ENCODE measurements at places on chromosomes 3 and 15.
A peak's percentile ranks its signal among the peaks of the same experiment; 100 is the strongest.

- no peak for DNase-seq
These were observed 14.1 kb downstream of the GYG1 start for GRCh38 chr3:149005416-149005815.

GRCh38 chr3:30400926-30401325 is 205.5 kb upstream of the TGFBR2 start:
- no peak for DNase-seq

DNA sequence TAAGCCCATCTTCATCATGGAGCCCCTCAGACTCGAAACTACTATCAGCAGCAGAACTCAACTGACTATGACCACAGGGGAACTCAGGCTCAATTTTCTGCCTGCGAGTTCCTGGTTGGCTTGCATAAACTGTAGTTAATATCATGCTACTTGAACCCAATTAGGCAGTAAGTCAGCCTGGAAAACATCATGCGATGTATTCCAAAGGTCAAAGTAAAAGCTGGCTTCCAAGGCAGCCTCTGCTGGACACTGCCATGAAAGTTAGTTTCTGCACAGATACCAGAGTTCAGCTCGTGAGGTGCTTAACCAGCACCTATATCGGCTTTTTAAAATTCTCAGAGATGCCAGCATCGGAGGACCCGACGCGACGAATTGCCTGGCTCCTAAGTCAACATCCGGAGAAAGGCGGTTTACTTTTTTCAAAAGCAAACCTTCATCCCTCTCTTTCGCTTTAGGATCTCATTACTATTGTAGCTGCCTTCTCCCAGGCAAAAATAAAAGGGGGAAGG is 3.8 kb downstream of the ANP32A start:
- no peak for DNase-seq

- no peak for DNase-seq
These were observed 45.5 kb downstream of the PHLDB2 start for GRCh38 chr3:111904376-111905241.

DNA sequence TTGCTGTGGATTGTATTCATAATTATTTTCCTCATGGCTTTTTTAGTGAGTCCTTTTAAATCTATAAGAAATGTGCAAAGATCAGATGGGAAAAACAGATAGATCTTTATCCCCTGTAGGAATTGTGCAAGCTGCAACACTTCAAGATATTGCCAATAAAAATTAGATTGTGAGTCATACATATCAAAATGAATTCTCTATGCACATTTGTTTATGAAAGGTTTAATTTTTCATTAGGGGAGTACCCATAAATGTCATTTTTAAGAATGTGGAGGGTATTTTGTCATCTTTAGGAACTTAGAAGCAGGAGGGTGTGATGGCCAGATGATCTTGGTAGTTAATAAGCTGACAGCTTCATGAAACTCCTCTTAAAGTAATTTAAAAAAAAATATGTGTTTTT is 2.9 kb downstream of the PIAS1 start:
- DNase-seq: no peak

DNA sequence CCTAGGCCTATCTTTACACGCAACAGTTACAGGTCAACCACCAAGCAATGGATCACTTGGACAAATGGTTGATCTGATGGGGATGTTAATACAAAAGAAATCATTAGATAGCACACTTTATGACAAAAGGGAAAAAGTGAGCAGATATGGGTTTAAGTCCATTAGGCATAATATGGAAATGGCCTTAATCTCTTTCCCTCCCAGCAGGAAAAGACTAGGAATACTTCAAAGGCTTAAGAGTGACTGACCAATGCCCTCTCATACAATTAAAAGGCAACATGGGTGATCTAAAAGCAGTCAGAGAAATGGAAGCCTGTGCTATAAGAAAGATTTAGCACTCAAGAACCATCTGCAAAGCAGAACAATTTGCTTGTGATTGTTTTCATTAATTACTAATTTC is 3.3 kb downstream of the PRTG start:
- DNase-seq: no peak

DNA sequence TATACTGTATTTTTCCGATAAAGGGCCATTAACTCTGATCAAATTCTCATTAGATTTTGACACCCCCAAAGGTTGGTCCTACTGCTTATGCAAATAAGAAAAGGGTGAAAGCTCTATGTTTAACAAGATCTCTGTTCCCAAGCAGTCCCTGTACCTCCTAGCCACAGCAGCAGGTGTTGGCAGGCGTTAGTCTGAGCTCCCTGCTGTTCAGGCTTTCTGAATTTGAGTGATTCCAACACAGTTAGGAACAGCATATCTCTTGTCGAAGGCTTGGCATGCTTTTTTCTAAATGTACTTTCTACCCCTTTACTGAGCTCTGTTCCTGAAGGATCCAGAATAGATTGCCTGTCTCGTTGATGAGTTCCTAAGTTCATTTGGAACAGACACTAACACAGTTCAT is 42.3 kb downstream of the MITF start:
- no peak for DNase-seq

GRCh38 chr3:126040386-126040785 is 43.5 kb downstream of the SLC41A3 start:
- DNase-seq: no peak

GRCh38 chr15:71048913-71049675 is 66.2 kb upstream of the THSD4 start:
- no peak for DNase-seq

DNA sequence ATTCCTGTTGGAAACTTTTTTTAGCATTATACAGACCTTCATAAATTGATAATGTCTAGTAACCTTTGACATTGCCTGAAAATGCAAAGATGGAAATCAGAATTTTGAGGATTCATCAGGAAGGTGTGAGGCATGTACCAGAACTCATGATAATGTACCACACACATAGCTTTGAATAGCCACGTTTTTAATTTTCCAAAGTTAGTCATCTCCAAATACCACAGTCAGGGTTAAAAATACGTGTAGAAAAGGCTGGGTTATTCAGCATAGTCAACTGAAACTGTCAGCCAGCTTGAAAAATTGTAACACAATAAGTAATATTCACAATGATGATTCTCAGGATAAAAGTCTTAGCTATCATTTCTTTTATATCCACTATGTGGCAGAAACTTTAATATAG is 102.0 kb upstream of the THRB start:
- no peak for DNase-seq

GRCh38 chr15:38130205-38130567 is 122.5 kb upstream of the SPRED1 start:
- no peak for DNase-seq

- DNase-seq: no peak
These were observed 28.7 kb downstream of the RPSA start for GRCh38 chr3:39435006-39435748.

- no peak for DNase-seq
These were observed 75.7 kb downstream of the ITGB5 start for GRCh38 chr3:124811436-124811835.

- no peak for DNase-seq
These were observed 918.8 kb upstream of the CFAP20DC start for GRCh38 chr3:59968513-59969045.

DNA sequence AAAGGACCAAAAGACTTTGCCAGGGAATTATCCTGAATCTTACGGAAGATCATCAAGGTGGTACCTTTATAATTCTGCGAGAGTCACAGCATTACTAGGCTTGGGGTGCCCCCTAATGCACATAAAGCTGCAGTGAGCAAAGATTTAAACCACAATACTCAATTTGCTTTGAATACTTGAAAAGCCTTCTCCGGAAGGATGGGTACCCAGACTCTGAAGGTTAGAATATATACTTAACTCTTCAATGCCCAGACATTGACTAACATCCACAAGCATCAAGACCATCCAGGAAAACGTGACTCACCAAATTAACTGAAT is 117.8 kb upstream of the KCNH8 start:
- DNase-seq: no peak

- DNase-seq: no peak
These were observed 235.3 kb upstream of the ROPN1 start for GRCh38 chr3:124227150-124227630.

DNA sequence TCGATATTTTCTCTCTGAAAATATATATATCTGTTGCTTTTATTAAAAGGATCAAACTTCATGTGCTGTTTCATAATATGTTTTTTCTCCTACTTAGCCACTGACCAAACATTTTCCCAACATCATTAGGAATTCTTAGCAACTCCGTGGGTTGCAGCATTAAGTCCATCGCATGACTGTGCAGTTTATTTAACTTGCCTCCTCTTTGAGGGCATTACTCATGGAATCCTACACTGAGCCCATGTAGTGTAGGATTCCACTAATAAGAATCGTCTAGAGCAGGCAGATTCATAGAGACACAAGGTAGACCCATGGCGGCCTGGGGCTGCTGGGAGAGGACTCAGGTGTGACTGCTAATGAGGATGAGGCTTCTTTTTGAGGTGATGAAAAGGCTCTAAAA is 49.3 kb downstream of the CMTM6 start:
- DNase-seq: no peak

- DNase-seq: no peak
These were observed 1.3 kb downstream of the ISL2 start for GRCh38 chr15:76337696-76338485.

DNA sequence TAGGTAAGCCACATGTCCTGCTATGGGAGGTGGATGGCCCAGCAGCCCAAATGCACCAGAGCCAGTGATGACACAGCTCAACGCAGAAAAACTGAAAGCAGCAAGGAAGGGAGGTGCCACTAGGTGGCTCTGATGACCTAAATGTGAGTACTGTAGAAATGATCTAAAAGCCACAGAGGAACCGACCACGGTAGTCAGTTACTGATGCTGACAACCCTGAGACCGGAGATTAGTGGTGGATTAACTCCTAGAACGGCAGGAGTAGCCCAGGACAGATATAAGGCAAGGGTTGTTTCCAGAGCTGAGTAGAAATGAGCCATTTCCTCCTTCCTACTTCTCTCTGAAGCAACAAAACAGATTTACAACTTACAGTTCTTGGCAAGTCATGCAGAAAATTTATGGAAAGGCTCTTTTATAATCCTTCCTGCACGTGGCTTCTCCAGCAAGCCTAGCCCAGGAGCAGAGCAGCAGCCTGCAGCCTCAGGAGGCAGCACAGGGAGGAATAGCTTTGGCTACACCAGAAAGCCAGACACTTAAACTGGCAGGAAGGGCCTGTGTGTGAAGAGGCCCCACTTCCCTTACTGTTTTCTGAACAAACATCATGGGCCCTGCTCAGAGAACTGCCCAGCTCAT is 13.1 kb downstream of the FBXL22 start:
- peak; percentile 57 for DNase-seq

- peak; percentile 13 for DNase-seq
These were observed 93.0 kb upstream of the LPP start for GRCh38 chr3:188060840-188061544.

DNA sequence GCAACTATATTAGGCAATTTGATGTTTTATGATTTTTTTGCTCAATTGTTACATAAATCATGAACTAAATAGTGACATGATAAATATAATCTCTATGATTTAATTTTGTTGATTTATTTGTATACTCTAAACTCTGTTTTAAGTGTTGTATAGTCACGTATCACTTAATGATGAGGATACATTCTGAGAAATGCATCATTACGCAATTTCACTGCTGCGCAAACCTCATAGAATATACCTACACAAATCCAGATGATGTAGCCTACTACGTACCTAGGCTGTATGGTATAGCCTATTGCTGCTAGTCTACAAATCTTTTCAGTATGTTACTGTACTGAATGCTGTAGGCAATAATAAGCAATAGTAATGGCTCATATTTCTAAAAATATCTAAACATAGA is 1029.8 kb downstream of the SI start:
- DNase-seq: no peak

DNA sequence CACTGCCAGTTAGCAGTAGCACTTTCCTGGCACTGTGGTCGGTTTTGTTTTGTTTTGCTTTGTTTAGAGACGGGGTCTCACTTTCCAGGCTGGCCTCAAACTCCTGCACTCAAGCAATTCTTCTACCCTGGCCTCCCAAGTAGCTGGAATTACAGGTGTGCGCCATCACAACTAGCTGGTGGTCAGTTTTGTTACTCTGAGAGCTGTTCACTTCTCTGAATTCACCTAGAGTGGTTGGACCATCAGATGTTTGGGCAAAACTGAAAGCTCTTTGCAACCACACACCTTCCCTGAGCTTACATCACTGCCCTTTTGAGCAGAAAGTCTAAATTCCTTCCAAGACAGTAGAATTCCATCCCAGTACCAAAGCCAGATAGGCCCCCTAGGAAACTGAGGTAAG is 22.6 kb downstream of the CLDN18 start:
- DNase-seq: no peak

DNA sequence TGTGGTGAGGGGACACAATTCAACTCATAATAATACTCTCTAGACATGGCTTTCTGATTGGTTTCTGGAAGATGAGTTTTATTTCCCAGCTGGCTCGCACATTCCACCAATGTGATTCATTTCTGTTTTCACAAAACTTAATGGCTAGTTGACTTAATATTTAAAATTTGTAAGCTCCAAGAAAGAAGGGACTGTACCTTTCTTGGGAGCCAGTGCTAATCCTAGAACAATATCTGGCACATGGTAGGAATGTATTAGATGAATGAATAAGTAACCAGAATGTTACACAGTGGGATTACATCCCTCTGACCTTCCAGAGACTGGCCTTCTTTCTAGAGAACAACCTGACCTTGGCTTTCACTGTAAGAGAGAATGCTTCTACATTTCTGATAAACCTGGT is 262.8 kb downstream of the RORA start:
- DNase-seq: no peak

GRCh38 chr3:99023590-99024192 is 122.2 kb upstream of the DCBLD2 start:
- DNase-seq: no peak

GRCh38 chr15:73127302-73127936 is 75.2 kb downstream of the NEO1 start:
- no peak for DNase-seq

DNA sequence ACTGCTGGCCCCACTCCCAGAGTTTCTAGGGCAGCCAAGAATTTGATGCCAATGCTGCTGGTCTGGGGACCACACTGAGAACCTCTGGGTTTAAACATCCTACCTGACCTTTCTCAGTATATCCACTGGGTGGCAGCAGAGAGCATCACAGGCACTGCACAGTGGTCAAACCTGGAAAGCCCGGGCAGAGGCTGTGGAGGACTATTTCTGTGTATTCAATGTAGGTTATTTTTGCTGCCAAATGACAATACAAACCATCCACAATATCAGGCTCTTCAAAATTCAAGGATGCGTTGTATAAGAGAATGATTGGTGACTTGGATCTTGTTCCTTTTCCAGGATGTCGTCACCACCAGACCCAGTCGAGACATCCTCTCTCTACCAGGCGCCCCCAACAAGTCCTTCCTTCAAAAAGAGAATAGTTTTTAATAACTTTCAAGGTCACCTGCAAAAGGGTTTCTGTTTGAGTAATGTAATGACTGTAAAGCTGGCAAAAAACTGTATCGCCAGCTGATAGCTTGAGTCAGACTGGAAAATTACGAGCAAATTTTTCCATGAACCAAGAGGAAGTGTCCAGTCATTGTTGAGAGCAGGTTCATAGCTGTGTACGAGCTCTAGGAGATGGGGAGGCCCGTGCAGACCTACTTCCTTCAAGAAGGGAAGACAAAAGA is 30.5 kb upstream of the MYZAP start:
- peak; percentile 52 for DNase-seq

DNA sequence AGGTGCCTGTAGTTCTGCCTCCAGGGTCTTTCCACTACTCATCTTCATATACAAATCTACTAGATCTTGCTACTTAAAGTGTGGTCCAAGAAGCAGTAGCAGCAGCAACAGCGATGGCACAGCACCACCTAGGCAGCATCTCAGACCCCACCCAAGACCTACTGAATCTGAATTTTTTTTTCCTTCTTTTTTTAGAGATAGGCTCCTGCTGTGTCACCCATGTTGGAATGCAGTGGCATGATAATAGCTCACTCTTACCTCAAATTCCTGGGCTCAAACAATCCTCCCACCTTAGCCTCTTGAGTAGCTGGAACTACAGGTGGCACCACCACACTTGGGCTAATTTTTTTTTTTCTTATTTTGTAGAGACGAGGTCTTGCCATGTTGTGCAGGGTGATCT is 346.7 kb upstream of the TGFBR2 start:
- DNase-seq: no peak
